ENCODE measurements at places on chromosomes 2 and 18. TPM values are rescaled to one million over a fixed set of nuclear protein-coding genes. Genes with fewer than 3 reads are reported as not detected.

Gene SLC4A3
- 2.9 TPM for total RNA-seq

Gene CFAP65
- 0.20 TPM for total RNA-seq

Gene STPG4
- total RNA-seq, result 0.20 TPM

Gene SNTG2
- not detected for total RNA-seq

Gene CCDC138
- total RNA-seq, result 4.8 TPM

All from subcutaneous preadipocyte (primary cell).